Left lung (tissue), 14 donors: ENCODE measurements at places on chromosomes 11 and 22. TPM values are rescaled to one million over a fixed set of nuclear protein-coding genes. Genes with fewer than 3 reads are reported as not detected.
A peak's percentile ranks its signal among the peaks of the same experiment; 100 is the strongest.

DNA sequence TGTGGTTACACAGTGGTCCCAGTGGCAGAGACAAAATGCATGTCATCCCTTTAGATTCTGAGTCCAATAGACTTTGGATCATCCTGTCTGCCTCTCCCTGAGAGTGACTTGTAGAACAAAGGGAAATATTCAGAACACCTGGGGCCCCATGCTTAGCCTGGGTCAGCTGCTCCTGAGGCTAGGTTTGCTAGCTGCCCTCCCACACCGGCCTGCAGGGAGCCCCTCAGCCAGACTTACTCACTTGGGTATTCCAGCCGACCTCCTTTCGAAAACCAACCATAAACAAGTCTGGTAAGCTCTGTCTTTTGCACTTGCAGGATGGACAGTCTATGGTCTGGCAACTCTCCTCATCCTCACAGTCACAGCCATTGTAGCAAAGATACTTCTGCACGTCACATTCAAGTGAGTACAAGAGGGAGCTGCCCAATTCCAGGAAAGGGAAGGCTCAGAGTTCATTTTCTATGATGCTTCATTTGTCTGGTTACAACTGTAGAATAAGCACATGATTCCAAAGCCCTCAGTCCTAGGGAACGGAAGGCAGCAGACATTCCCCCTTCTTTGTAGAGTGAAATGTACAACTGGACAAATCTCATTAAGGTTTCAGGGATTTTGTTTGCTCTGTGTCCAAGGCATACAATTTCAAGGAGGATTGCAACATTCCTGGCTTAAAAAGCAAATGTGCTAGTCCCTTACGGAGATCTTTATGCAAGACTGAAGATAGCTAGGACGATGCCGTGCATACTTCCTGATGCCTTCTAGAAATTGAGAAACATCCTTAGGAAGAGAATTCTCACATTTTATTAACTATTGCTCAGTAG lies 65.5 kb upstream of the EMID1 start:
- no peak for DNase-seq

- no peak for DNase-seq
These were observed 6.9 kb downstream of the FTH1 start for GRCh38 chr11:61960532-61960931.

- DNase-seq = no peak
These were observed 10.4 kb downstream of the IGLL1 start for GRCh38 chr22:23569716-23570115.

DNA sequence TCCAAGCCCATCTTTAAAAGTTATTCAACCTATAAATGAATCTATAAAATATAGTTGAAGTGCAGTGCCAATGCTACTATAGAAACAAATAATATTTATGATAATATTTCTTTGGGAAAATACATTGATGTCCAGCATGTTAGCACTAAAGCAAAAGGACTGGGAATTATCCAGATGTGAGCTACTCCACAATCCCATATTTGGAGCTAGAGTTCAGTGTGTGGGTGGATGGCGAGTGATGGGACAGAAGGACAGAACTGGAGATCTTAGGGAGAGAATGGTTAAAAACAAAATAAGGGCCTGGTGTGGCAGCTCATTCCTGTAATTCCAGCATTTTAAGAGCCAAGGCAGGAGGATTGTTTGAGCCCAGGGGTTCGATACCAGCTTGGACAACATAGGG lies 216.8 kb downstream of the TMEM135 start:
- no peak for DNase-seq

GRCh38 chr11:29260939-29261705 lies 755.7 kb downstream of the KCNA4 start:
- no peak for DNase-seq

DNA sequence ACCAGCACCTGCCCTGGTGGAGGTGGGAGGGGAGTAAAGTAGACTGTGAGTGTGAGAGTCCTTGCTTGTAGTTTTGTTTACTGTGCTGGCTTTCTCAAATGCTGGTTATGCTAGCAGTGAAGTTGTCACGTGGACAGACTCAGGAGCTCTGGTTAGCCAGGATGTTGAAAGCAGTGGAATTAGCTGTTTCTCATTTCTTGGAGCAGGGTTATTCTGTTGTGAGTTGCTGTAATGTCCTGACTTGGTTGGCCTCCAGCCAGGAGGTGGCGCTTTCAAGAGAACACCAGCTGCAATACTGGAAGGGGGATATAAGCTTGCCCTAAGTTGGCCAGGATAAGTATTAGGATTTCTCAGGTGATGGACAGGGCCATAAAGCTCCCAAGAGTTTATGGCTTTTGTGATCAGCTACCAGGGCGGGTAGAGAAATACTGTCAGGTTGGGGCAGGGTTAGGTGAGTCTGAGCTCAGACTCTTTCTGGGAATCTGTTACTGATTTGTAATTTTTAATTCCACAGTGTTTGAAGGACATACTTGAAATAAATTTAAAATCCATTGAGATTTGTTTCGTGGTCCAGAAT lies 13.7 kb downstream of the CYP2D6 start:
- peak; percentile 41 for DNase-seq

GRCh38 chr11:65420979-65421793 lies 1.4 kb upstream of the NEAT1 start:
- DNase-seq = no peak

GRCh38 chr11:116534270-116534975 lies 238.4 kb downstream of the BUD13 start:
- DNase-seq = no peak

GRCh38 chr11:59754494-59754858 lies 700 bp upstream of the STX3 start:
- DNase-seq = peak; percentile 40

- no peak for DNase-seq
These were observed 14.1 kb downstream of the POLA2 start for GRCh38 chr11:65275906-65276305.

GRCh38 chr22:38981005-38981991 lies 849 bp upstream of the APOBEC3B start:
- peak; percentile 39 for DNase-seq

- peak; percentile 83 for DNase-seq
These were observed 21.5 kb downstream of the CYTH4 start for GRCh38 chr22:37303821-37304274.

- DNase-seq = no peak
These were observed 20.8 kb upstream of the PEX26 start for GRCh38 chr22:18056807-18057474.

DNA sequence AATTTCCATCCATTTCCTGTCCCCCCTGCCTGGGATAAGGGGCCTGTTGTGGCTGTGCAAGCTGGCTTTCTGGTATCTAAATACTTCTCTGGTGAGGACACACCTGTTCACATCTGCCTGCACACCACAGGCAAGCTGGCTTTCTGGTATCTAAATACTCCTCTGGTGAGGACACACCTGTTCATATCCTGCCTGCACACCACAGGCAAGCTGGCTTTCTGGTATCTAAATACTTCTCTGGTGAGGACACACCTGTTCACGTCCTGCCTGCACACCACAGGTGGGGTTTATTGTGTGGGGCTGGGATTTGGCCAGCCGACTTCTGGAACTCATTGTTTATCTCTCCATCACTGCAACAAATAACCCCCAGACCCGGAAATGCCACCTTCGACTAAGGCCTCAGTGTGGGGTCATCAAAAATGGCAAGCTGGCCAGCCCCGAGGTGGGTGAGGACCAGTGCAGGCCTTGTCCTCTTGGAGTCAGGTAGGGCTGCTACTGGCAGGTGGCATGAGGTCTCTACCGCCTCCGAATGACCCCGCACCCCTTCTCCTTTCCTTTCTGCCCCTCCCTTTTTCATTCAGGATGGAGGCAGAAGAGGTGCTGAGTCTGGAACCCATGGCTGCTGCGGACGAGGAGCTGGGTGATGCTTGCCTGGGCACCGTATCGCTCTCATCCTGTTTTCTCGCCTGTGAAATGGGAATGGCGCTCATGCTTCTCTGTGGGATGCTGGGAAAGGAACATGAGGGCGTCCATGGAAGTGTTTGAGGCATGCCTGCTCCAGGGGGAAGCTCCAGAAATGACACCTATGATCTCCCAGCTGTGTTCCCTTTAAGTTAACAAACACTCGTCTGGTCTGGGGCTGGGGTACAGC lies 43.5 kb upstream of the MYEOV start:
- DNase-seq = no peak

DNA sequence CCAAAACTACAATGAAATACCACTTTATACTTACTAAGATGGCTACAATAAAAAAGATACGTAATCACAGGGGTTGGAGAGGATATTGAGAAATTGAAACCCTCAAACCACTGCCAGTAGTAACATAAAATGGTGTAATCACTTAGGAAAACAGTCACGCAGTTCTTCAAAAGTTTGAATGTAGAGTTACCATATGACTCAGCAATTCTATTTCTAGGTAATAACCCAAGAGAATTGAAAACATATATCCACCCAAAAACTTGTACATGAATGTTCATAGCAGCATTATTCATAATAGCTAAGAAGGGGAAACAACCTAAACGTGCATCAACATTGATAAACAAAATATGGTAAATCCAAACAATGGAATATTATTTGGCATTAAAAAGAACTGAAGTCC lies 24.4 kb upstream of the PSMA1 start:
- DNase-seq = no peak

- DNase-seq = no peak
These were observed 280.6 kb upstream of the ANO5 start for GRCh38 chr11:21912285-21912684.

GRCh38 chr22:42376711-42377554 lies 55.3 kb downstream of the NFAM1 start:
- no peak for DNase-seq

DNA sequence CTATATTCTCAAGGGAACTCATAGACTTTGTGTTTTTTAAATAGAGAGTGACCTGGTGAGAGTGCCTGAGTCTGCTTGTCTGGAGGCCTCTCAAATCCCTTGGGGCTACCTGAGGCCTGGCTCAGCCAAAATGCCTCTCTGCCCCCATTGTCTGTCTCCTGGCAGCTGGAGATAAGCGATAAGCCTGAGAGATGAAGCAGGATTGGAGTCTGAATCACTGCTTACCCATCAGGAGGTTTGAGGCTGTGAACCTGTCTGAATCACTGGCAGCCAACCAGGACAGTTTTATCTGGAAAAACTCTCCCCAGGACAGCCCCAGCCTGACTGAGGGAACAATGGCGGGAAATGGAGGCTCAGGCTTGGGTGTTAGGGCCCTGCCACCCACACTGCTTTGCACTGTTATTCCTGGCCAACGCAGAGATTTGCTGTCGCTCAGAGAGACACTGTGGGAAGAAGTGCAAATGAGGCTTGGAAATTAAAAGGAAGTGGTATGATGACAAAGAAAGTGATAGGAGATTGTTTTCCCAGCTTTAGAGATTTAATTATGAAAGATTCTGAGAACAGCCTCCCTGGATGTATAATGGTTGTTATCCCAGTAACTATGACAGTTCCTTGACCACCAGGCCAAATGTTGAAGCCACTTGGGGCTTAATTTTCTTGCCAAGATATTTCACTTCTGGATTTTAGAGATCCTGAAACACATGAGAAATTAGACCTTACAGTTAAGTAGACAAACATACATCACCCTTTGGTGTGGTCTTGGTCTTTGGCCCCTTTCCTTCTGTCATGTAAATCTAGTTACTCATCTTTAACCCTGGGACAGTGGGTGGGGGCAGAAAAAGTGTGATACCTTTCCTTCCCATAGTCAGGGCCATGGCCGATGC lies 102.1 kb downstream of the RASSF10 start:
- DNase-seq = no peak

- DNase-seq = no peak
These were observed 5.1 kb downstream of the SYT12 start for GRCh38 chr11:67027943-67028542.

DNA sequence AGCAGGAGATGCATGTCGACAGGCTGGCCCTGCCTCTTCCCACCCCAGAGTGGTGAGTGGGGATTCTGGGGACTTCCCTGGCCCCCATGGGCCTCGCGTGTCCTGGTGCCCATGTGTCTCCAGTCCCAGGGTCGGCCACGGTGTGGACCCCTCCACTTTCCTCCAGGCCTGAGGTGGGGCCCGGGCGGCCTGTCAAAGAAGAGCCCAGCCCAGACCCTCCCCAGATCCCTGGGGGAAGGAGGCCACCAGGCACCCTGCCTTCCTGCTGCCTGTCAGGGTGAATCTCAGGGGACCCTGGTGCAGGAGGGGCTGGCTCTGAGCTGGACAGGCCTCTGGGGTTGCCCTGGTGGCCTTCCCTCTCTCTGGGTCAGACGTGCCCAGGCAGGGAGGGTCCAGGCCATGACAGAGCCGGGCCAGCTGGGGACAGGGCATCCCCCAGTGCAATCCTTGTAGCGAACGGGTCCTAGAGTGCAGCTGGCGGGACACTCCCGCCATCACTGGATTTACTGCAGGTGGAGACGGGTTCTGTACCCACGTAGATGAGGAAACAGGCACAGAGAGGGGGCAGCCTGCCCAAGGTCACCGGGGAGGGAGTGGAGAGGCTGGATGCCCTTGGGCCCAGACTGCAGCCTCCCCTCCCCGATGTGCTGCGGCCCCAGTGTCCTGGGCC lies 13.5 kb upstream of the MUC6 start:
- peak; percentile 29 for DNase-seq

DNA sequence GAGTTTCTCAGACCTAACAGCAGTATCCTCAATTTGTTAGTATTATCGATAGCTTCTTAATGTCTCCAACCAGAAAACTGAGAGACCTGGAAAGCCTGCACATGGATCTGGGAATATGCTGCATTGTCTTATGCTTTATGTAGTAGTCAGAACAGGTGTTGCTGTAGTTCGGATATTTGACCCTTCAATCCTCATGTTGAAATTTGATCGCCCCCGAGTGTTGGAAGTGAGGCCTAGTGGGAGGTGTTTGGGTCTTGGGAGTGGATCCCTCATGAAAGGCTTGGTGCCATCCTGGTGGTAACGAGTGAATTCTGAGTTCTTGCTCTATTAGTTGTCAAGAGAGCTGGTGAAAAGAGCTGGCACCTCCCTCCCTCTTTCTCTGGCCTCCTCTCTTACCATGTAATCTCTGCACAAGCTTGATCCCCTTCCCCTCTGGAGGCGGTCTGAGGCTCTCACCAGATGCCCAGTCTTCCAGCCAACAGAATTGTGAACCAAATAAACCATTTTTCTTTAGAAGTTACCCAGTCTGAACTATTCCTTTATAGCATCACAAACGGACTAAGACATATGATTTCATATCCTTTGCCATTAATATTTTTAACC lies 227.1 kb downstream of the DDX10 start:
- no peak for DNase-seq

PRR33 gene
- polyA plus RNA-seq = 0.11 TPM

EWSR1 gene
- polyA plus RNA-seq = 352 TPM

FCHSD2 gene
- 46.2 TPM for polyA plus RNA-seq

MMP8 gene
- polyA plus RNA-seq = not detected

SLC37A2 gene
- polyA plus RNA-seq = 3.2 TPM

KDM4E gene
- polyA plus RNA-seq = 0.37 TPM

TRIM6 gene
- 6.0 TPM for polyA plus RNA-seq

CDC45 gene
- polyA plus RNA-seq = 17.7 TPM

OVCH2 gene
- polyA plus RNA-seq = 8.6 TPM

SEC14L6 gene
- polyA plus RNA-seq = 3.0 TPM

ADM2 gene
- polyA plus RNA-seq = 0.82 TPM

DEPDC7 gene
- 22.5 TPM for polyA plus RNA-seq

INS gene
- polyA plus RNA-seq = not detected
